A549 (cell line): ENCODE measurements at places on chromosomes 12 and 14. TPM values are rescaled to one million over a fixed set of nuclear protein-coding genes. Genes with fewer than 3 reads are reported as not detected.

SRGAP1 gene
- 7.9 to 8.4 TPM (median 8.3 TPM) in 3 replicates for polyA plus RNA-seq

GALNT8 gene
- polyA plus RNA-seq: not detected in 3 replicates

APOF gene
- polyA plus RNA-seq: not detected in 3 replicates

DNA sequence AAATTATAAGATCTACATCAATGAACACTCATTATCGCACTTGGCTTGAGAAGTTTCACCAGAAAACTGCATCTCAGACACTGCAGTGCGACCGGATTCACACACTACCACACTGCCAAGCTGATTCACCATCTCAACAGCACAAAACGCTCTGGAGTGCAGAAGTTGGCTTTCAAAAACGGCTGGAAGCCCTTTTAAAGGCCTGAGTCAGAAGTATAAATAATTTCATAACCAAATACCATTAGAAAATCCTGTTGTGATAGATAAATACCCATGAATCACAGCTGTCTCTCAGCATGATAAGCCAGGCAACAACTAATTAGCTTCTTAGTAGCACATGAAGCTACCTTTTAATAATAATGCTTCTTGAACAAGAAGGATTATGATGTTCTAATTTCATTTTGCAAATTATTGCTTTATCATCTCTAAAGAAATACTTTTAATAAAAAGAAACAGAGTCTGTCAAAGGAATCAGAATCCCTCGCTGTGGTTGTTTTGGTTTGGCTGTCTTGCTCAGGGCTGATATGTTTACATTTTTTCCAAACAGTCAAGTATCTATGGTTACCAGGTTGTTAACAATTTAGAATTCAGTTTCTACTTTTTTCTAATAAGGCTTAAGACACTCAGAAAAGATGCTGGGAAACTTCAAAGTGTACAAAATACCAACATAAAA lies 51.2 kb downstream of the SLC2A13 start:
- DNase-seq: peak; percentile 58

GRCh38 chr14:99676657-99677056 lies 7.4 kb upstream of the CYP46A1 start:
- no peak for DNase-seq

DNA sequence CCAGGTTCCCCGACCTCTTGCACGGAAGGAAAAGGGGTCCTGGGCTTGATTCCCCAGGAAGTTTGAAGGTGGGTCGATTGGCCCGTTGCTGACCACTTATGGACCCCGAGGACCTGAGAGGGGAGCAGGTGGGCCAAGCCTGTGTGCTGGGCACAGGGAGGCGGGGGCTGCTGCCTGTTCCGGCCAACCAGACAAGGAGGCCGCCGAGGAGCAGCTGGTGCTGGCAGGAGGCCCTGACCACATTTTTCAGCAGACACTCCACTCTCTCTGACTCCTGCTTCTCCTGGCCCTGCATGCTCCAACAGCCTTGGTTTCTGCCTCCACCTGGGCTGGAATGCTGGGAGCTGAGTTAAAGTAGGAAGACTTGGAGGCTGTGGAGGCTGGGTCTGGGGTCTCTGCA lies 42.8 kb downstream of the NOS1 start:
- DNase-seq: no peak

DNA sequence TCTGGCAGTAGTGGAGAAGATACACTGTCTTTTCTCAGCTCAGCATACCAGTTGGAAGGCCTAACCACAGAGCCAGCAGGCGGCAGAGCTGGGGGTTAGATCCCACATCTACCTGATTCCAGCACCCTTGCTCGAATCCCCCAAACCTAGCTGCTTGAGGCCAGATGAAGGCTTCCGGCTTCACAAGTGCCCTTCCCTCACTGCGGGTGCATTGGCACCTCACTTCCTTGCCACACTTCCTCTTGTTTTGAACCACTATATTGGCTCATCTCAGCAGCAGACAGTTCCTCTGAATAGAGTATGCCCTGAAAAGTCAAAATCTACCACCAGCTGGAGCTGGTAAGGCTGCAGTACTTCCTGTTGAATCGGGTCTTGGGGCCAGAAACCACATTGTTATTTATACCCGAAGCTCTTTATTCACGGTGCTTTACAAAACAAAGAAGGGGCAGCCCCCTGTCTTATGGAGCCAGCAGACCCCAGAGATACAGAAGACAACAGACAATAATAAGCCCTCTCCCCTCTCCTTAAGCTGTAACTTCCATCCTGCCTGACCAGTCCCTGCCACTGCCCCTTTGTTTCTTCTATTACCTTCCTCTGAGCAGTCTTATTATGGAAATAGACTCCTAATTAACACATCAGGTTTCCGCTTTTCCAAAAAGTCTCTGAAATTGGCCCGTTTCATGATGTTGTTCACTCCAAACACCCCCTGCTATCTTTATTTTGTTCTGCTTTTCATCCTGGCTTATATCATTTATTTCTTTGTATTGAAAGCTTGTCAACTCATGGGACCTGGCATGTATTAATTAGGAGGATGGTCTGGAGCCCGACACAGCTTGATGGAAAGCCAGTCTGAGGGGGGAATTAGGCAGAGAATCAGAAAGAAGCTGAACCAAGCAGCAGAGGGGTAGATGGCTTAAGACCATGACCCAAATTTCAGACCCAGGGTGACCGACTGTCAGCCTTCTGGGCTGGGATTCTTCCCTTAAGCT lies 233.5 kb downstream of the EFCAB11 start:
- no peak for DNase-seq
